ENCODE measurements at places on chromosomes 1 and 21. TPM values are rescaled to one million over a fixed set of nuclear protein-coding genes. Genes with fewer than 3 reads are reported as not detected.

DNA sequence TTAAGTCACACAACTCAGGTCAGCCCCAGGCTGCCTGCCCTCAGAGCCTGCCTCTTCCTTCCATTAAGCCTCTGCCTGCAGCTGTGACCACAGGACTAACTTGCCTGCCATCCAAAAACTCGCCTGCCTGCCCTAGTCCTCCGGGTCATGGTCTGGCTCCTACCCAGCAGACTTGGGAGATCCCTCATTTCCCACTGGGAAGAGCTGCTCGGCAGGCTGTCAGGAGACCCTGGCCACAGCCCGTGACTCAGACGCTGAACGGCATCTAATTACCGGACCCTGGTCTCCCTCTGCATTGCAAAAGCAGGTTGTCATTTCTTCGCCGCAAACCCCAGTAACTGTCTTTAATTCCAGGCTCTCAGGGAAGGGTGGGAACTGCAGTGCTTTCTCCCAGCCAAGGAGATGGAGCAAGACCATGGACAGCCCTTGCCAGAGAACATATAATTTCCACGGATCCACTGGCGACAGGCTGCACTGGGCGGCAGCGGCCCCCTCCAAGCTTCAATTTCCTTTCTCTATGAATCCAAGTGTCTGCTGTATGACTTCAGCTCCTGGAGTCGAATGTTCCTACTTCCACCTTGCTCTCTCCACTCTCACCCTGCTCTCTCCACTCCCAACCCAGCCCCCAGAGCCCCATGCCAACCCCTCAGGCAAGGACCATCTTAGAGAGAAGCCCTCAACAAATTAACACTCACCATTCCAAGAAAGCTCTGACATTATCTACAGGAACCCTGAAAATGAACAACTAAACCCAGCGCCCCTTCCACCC, 20.4 kb downstream of the OLFML2B start:
- DNase-seq = no peak

- DNase-seq = no peak
Observed at GRCh38 chr1:29569971-29570634, 333.8 kb downstream of the PTPRU start.

AKR7A2 gene
- polyA plus RNA-seq = 136 TPM

DNA sequence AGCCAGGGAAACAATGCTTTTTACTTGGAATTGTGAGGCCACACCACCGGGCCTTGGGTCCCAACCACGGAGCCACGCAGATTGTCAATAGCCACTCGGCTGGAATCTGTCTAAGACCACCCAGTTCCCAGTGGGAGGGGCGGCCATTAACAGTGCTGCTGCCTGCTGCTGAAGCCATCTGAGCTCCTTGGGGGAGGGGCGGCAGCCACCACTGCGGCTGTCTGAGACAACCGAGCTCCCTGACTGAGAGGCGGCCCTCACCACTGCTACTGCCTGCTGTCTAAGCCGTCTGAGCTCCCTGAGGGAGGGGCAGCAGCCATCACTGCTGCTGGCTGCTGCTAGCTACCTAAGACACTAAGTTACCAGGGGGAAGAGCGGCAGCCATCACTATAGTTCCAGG, 64.3 kb downstream of the DMRTA2 start:
- no peak for DNase-seq

GRCh38 chr1:66778266-66778665, 22.8 kb downstream of the INSL5 start:
- no peak for DNase-seq

FAM72C gene
- 7.8 TPM for polyA plus RNA-seq

DNA sequence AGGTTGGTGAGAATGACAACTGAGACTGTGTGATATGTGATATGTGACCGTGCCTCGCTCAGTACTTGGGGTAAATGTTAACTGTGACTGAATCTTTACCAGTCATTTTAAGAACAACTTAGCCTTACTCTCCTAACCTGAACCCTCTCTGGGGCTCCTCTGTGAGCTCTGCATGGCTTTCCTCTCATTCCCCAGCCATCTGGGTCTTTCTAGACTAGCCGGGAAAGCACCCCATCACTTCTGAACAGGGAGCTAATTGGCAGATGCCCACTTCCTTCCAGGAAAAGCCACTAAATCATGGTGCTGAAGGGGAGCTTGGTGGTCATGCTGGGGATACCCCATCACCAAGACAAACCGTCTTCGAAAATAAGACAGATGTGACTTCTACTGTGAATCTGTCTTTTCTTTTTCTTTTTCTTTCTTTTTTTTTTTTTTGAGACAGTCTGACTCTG, 16.5 kb upstream of the FOXO6 start:
- no peak for DNase-seq

- DNase-seq = no peak
Observed at GRCh38 chr1:163365186-163365585, 43.4 kb downstream of the NUF2 start.
